CD8-positive, alpha-beta memory T cell (primary cell): ENCODE measurements at places on chromosomes 3 and 15.

- DNase-seq: no peak
Measured at GRCh38 chr15:95946241-95946640, 384.3 kb upstream of the NR2F2 start.

DNA sequence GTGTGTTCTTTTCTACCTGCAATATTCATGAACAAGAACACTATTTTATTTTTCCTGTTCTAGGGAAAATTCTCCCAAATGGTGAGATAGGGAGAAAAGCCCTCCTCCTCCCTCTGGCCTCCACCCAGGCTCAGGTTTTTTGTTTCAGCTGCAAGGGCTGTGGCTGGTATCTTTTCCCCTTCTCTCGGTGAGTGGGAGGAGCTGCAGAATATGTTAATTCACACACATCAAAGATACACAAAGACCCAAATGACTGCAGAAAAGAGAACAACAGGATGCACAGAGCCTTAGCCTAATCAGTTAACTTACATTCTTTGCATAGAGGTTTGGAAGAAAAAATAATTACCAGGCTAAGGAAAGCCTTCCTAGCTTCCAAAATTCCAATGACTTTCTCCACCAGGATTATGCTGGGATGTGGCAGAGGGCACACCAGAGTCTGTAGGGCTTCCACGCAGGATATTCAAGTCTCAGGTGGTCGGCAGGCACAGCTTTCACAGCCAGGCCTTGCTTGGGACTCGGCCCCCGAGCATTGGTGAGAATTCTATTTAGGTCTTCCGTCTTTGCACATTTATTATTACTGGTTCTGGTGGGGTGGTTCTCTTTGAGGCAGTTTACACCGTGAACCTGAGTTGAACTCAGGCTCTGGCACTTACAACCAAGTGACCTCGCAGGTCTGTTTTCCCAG lies 64.9 kb downstream of the ABHD5 start:
- DNase-seq: no peak

GRCh38 chr3:22269831-22270230 lies 518.8 kb upstream of the ZNF385D start:
- DNase-seq: no peak

DNA sequence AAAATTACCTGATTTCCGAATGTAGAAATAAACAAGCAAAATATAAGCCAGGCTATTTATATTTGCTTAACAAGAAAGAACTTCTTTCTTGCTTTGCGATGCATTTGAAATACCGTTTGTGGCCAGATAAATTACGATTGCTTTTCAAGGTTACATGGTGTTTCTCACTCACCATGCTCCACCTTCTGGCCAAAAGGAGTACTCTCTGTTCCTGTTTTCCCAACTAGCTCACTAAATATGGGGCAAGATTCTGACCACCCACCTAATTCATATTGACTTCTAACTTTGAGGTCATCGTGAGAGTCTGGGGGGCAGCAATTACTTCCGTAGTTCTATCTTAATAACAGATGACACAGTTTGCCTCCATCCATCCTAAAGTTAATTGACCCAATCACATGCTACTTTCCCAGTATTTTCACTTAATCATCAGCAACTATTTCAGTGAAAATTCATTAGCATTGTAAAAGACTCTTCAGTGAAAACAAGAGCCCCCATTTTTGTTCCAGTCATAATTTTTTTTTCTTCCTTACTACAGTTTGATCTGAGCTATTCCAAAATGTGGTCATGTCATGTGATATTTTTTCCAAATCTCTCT lies 25.9 kb downstream of the ACP3 start:
- DNase-seq: peak; percentile 19

- DNase-seq: no peak
Measured at GRCh38 chr3:155317211-155317610, 23.7 kb upstream of the STRIT1 start.

GRCh38 chr3:125191730-125192129 lies 20.8 kb downstream of the SLC12A8 start:
- no peak for DNase-seq

DNA sequence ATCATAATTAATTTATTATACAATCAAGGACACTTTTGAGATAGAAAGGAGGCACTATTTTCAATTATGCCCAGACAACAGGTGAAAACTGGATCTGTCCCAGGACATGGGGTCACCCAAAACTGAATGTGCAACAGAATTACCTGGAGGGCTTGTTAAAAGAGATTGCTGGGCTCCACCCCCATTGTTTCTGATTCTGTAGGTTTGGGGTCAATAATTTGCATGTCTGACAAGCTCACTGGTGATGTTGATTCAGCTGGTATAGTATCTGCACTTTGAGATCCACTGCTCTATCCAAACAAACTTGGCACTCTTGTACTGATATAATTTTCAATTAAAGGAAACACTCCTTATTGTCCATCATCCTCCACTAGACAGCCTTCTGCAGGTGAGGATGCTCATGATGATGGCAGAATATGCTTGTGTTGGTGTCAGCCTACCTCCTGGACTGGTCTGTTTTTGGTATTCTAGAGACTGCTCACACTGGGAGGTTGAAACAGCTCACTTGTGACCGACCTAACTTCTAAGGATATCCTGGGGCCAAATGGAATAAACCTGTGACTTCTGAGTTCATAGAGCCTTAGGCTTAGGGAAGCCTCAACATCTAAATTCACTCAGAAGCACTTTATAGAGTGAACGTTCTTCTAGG lies 2.2 kb downstream of the P2RY14 start:
- no peak for DNase-seq

DNA sequence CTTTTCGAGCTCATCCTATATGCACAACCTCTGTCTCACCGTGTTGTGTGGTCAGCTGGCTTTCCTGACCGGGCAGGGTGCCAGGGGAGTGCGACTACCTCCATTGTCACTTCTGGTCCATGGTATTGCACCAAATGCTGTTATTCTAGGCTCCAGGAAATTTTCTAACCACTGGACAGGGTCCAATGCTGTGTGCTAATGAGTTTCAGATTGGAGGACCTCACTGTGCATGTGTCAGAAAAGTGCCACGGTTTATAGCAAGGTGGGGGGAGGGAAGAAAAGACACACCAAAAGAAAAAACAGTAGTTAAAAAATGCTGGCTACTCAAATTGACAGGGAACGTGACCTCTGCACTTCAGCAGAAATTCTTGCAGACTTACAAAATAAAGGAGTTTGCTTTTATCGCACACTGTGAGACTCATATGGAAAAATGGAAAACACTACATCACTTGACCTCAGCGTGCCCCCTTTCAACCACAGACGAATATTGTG lies 480.1 kb downstream of the FOXP1 start:
- no peak for DNase-seq

GRCh38 chr3:14235003-14235911 lies 56.6 kb downstream of the LSM3 start:
- DNase-seq: no peak

DNA sequence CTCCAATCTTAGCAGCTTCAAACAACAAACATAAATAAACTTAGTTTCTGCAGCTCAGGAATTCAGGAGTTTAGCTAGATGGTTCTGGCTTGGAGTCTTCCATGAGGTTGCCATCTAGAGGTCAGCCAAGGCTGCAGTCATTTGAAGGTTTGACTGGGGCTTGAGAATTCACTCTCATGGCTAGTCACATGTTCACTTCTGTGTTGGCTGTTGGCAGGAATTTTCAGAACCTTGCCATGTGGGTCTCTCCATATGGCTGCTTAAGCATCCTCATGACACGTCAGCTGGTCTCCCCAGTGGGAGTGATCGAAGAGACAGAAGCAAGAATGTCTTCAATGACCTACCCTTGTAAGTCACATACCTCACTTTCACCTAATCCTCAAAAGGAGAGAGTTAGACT lies 269.2 kb upstream of the CNTN3 start:
- no peak for DNase-seq

- DNase-seq: no peak
Measured at GRCh38 chr15:40115670-40116093, 7.0 kb upstream of the BMF start.

- DNase-seq: no peak
Measured at GRCh38 chr15:43928152-43928551, 101.3 kb downstream of the WDR76 start.

- no peak for DNase-seq
Measured at GRCh38 chr3:25555695-25556437, 108.8 kb downstream of the TOP2B start.

DNA sequence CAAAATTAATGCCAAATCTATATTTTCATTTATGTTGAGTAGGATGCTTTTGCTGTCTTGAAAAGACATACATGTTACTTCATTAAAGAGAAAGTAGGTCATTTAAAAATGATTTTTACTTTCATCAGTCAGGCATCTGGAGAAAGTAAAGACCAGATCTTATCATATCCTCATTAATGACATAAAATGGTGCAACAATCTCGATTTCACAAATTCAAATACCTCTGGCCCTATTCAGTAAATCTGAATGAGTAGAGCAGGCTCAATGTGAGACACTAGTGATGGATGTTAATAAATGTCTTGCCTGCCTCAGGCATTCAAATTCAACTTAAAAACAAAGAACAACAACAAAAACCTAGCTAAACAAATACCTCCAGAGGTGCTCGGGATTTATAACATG lies 714.1 kb downstream of the NAALADL2 start:
- DNase-seq: no peak

DNA sequence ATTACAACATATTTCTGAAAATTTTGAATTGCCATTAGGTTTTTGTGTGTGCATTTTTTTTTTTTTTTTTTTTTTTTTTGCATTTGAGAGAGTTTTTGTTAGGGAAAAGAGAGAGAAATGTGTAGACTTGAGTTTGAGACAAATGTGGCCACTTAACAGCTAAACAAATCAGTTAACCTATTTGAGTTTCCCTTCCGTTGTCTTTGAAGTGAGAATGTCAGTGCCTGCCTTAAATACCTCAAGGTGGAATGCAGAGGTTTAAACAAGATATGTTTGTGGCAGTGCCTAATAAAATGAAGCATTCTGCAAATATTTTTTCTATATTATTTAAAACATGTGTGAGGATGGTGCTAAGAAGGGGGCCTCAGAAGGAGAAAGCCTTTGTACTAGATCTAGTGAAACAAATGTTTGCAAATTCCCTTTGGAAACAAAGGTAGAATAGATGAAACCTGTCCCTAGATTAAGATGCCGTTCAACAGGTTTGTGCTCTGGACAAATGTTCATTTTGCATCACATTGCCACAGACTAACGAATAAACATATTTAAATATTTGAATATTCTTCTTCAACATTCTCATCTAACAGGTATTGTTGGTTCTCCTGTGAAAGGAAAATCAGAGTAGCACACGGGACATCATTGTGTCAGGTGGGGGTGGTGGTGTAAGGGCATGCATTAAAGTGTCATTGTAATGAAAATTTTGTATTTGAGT lies 80.7 kb downstream of the SATB1 start:
- DNase-seq: no peak

DNA sequence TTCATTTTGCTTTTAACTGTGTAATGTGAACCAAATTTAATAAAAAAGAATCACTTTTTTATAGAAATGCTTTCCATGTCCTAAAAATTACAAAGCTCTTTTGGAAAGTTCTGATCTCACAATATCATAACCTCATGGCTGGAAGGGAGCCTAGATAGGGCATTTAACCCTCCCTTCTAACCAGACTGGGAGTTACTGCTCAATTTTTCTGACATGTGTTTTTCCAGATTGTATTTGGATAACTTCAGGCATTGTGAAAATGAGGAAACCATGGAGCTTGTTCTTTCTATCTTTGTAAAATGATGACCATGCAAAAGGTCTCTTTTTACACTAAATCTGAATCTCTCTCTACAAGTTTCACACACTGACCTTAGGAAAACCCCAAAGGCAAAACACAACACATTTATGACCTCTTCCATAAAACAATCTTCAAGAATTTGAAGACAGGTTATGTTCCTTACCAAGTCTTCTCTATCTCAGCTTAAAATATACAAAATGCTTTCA lies 508.8 kb downstream of the DIPK2A start:
- no peak for DNase-seq

- DNase-seq: no peak
Measured at GRCh38 chr15:41873711-41874110, 20.1 kb downstream of the SPTBN5 start.
